ENCODE measurements at places on chromosomes 13 and 19. TPM values are rescaled to one million over a fixed set of nuclear protein-coding genes. Genes with fewer than 3 reads are reported as not detected.

DNA sequence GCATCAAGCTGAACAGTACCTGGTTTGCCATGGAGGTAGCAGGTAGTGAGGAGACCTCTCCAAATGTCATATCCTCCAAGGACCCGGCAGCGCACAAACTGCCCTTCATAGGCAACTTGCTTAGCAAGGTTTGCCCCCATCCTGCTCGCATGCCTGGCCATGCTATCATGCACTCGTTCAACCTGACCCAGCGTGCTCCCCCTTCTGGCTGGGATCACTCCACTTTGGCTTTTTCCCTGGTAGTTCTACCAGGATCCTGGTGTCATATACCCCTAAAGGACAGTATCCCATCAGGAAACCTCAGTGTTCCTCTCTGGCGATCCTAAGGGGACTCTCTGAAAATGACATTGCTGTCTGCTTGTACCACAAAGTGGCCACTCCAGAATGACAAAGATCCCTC, 38.6 kb upstream of the ZNF30 start:
- H3K27me3 ChIP-seq, result no peaks in the 10 kb centered on the region
- H3K4me1 ChIP-seq, result no peaks in the 10 kb centered on the region
- no peaks in the 10 kb centered on the region for H3K36me3 ChIP-seq
- no peak overlapping the region for H3K4me3 ChIP-seq

GRCh38 chr19:46931202-46931601, 70.4 kb downstream of the ARHGAP35 start:
- H3K36me3 ChIP-seq, result no peaks in the 10 kb centered on the region
- peaks cover 30% of the 10 kb centered on the region for H3K4me1 ChIP-seq
- H3K4me3 ChIP-seq, result no peak overlapping the region
- H3K27me3 ChIP-seq, result no peaks in the 10 kb centered on the region
- no peak for DNase-seq

DNA sequence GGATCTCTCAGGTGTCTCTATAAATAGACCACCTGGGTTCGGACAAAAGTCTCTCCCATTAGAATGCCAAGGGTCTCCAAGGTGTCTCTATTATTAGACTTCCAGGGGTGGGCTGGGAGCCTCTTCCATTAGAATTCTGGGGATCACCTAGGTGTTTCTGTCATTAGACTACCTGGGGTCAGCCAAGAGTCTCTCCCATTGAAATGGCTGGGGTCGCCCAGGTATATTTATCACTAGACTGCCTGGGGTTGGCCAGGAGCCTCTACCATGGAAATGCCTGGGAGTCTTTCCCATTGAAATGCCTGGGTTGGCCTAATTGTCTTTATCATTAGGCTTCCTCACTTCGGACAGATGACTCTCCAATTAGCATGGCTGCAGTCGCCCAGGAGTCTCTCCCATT, 1565.5 kb downstream of the UQCRFS1 start:
- no peaks in the 10 kb centered on the region for H3K27me3 ChIP-seq
- H3K27ac ChIP-seq, result no peak overlapping the region
- no peak overlapping the region for H3K4me3 ChIP-seq
- no peak for DNase-seq
- no peaks in the 10 kb centered on the region for H3K36me3 ChIP-seq

- H3K36me3 ChIP-seq, result no peaks in the 10 kb centered on the region
- peaks cover 30% of the 10 kb centered on the region for H3K4me1 ChIP-seq
- H3K27me3 ChIP-seq, result no peaks in the 10 kb centered on the region
- no peak overlapping the region for H3K4me3 ChIP-seq
Observed at GRCh38 chr13:40662866-40663265, 3.6 kb downstream of the FOXO1 start.

FAM83E gene
- total RNA-seq, result 30.0 TPM

- no peak overlapping the region for H3K4me3 ChIP-seq
- H3K27me3 ChIP-seq, result no peaks in the 10 kb centered on the region
- no peak for DNase-seq
- H3K36me3 ChIP-seq, result no peaks in the 10 kb centered on the region
Observed at GRCh38 chr19:35789978-35790944, 14.9 kb downstream of the ARHGAP33 start.

NCAN gene
- total RNA-seq, result 3.1 TPM

F2RL3 gene
- 16.4 TPM for total RNA-seq

DNA sequence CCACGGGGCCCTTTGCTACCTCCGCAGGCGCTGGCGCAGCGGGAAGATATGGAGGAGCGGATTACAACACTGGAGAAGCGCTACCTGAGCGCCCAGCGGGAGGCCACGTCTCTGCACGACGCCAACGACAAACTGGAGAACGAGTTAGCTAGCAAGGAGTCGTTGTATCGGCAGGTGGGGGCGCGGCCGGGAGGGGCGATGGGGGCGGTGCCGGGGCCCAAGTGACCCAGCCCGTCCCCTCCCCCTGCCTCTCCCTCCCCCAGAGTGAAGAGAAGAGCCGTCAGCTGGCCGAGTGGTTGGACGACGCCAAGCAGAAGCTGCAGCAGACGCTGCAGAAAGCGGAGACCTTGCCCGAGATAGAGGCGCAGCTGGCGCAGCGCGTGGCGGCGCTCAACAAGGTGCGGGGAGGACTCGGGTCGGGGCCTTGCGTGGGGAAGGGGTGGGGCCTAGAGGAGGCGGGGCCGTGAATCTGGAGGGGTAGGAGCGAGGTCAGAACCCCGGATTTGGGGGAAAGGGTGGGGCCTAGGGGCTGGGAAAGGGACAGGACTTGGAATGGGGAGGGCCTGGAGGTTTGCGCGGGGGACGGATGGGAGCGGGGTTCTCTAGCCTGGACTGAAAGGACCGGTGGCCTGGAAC, 13.7 kb downstream of the PPFIA3 start:
- H3K4me1 ChIP-seq, result peaks cover 34% of the 10 kb centered on the region
- H3K27ac ChIP-seq, result no peak overlapping the region
- peak; percentile 87 for DNase-seq
- H3K27me3 ChIP-seq, result no peaks in the 10 kb centered on the region

ZNF285 gene
- 1.4 TPM for total RNA-seq

GRCh38 chr13:44872751-44873150, 116.5 kb downstream of the NUFIP1 start:
- H3K27me3 ChIP-seq, result no peaks in the 10 kb centered on the region
- H3K4me1 ChIP-seq, result no peaks in the 10 kb centered on the region
- H3K36me3 ChIP-seq, result no peaks in the 10 kb centered on the region
- no peak overlapping the region for H3K27ac ChIP-seq

GRCh38 chr13:30002577-30002976, 152.2 kb upstream of the UBL3 start:
- DNase-seq, result no peak
- no peak overlapping the region for H3K27ac ChIP-seq
- H3K36me3 ChIP-seq, result no peaks in the 10 kb centered on the region
- no peaks in the 10 kb centered on the region for H3K27me3 ChIP-seq

DNA sequence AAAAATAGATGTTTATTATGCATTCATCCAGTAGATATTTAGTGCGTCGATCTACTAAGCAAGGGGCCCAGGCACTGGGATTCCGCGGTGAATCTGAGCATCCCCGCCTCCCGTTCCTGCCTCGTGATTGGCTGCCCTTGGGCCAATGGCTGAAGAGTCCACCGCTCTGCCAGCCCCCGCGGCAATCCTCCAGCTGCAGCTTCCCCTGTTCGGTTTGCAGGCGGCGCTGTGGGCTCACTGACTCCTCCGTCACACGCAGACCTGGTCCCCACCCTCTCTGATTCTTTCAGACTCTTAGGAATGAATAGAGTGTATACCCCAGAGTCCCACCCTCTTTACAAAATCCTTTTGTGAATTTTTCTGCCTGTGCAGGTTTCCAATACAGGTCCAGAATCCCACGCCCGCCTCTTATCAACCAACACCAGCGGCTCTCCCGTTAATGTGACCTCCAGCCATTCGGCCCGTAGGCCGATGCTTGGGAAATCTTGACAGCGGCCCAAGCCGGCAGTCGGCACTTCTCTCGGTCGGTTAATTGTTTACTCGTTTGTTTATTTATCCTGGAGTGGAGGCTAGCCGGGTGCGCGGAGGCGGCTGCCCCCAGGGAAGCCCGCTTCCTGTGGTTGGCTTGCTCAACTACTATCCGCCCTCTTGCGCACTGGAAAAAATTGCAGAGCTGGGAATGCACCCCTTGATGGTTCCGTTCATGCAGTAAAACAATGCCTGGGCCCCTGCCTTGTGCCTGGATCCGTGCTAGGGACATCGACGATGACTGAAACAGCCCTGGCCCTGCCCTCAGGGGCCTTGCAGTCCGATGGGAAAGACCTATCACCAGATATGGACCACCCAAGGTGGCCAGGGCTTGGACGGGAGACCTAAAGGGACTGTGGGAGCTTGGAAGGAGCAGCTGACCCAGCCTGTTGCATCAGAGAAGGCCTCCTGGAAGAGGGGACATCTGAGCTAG, 4.5 kb upstream of the ARHGAP35 start:
- peak overlapping the region; percentile 43 for H3K4me3 ChIP-seq
- peak overlapping the region; percentile 83 for H3K27ac ChIP-seq
- H3K36me3 ChIP-seq, result no peaks in the 10 kb centered on the region
- peaks cover 16% of the 10 kb centered on the region for H3K4me1 ChIP-seq

- H3K27me3 ChIP-seq, result no peaks in the 10 kb centered on the region
- H3K27ac ChIP-seq, result no peak overlapping the region
- no peaks in the 10 kb centered on the region for H3K36me3 ChIP-seq
- DNase-seq, result no peak
Observed at GRCh38 chr13:59879281-59879680, 284.4 kb downstream of the DIAPH3 start.

SYNE4 gene
- 11.9 TPM for total RNA-seq

PGLYRP2 gene
- total RNA-seq, result not detected
